ENCODE measurements at places on chromosomes 4 and X.

DNA sequence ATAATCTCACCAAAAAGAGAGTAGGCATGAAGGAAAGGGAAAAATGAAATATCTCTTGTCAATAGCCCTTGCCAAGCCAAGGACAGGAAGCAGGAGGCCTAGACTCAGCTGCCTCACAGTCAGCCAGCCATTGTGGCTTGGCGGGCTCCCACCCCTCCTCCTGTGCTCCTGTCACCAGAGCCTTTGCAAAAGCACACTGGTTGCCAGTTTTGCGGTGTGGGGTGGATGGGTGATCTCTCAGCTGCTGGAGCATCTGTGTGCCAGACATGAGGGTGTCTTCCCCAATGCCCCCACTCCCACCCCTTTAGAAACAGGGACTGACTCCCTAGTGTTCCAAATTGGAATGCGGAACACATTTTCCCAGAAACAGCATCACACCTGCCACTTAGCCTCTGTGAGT is 26.1 kb downstream of the ARHGEF6 start:
- DNase-seq: no peak

- no peak for DNase-seq
These were observed 320.1 kb downstream of the TRIML1 start for GRCh38 chr4:188459381-188459780.

DNA sequence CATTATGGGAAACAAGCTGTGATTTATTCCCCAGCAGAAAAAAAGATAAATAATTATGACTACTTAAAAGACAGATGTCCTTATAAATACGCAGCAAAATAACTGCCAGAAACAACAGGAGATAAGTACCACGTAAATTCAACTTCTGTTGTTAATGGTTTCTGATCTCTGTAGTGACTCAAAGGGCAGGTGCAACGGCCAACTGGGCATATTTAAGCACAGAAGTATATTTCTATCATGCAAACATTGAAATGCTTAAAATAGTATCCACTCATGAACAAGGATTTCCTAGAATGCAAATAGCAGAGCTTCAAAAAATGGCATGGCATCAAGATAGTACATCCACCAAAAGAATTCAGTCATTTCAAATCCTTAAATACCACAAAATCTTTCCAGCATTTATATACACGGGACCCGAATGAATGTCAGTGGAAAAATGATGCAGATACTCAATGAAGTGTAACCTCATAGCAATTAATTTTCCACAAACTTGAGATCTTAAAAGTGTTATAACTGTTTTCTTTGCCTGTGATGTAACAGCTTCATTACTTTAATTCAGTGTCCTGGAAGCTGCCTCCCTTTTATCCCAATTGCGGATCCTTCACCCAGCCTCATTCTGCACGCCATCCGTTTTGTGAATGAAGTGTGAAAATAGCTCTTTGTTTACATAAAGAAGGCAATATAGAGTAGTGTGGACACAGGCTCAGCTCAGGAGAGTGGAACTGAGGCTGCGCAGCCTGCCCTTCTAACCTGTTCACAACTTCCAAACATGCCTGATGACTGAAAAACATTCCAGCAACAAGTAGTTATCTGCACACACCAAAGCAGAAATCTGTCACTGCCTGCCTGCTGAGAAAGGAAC is 10.2 kb downstream of the PDGFC start:
- no peak for DNase-seq

DNA sequence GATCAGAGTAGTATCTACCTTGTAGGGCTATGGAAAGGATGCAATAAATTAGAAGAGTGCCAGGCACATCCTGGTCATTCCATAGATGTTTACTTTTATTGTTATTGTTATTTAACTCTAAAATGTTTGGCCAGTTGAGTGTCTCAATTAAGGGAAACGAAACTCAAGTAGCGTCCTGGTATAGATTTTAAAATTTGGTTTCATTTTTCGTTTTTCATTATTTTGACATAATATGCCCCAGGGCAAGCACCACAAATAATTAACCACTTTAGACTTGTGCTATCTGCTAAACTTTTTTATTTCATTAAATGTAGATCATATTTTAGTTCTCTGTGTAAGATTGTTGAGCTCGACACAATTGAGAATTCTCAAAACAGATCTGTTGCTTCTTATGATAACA is 179.7 kb upstream of the PRPS2 start:
- DNase-seq: no peak

DNA sequence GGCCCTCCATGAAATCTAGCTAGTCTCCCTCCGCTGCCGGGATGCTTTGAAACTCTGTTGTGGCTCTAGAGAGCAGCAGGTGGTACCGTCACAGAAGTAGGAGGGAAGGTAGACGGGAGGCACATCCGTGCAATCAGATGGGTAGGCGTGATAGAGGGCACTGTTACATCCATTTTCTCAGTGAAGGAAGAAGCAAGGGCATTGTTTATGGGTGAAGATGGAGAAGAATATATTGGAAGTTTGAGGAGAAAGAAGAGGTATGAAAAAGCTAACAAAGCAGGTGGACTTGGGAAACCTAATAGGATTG is 1.3 kb downstream of the ANAPC4 start:
- no peak for DNase-seq

GRCh38 chr4:133887723-133888122 is 313.9 kb downstream of the PABPC4L start:
- DNase-seq: no peak

- DNase-seq: no peak
These were observed 18.7 kb downstream of the FAM184B start for GRCh38 chr4:17762726-17763125.

DNA sequence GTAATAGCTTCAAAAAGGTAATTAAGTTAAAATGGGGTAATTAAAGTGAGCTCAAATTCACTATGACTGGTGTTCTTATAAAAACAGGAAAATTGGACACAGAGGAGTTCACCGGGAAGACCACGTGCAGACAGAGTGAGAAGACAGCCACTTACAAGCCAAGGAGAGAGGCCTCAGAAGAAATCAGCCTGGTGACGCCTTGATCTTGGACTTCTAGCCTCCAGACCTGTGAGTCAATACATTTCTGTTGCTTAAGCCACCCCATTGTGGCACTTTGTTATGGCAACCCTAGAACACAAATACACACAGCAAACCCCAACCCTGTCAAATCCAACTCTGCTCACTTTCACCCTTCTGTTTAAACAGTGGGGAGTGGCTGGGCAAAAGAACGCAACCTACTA is 4.1 kb upstream of the CD38 start:
- DNase-seq: no peak

- DNase-seq: no peak
These were observed 317.7 kb upstream of the NOCT start for GRCh38 chr4:138697851-138698250.

DNA sequence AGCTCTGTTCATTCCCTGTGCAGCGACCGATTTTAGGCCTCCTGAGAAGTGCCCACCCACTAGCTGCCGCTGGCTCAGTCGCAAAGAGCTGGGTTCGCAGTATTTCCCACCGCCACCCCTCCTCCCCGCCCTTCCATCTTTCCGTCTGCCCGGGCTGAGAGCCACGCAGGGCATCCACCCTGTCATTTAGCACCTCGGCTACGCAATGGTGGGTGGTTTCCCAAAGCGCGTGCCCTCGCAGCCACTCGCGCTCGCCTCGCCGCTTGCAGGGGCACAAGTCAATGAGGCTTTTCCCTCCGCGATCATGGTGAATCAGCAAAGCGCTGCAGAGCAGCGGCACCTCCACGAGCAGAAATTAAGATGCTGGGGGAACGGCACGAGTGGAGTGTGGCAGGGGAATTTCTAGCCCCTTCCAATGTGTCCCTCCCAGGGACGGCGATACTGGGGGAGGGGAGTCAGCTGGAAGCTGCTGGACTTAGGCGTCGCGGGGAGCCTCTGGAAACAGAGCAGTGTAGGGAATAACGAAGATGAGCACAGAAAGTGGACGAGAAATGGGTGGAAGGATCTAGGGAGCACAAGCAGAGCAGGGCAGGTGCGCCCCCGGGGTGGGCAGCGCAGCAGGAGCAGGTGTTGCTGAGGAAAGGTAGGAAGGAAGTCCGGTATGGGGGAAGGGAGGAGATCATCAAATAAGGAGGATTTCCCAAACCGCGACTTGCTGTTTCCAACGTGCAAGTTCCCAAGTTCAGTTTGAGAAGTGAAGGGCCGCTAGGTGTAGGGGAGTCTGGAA is 2.4 kb upstream of the PTCHD1 start:
- DNase-seq: no peak

DNA sequence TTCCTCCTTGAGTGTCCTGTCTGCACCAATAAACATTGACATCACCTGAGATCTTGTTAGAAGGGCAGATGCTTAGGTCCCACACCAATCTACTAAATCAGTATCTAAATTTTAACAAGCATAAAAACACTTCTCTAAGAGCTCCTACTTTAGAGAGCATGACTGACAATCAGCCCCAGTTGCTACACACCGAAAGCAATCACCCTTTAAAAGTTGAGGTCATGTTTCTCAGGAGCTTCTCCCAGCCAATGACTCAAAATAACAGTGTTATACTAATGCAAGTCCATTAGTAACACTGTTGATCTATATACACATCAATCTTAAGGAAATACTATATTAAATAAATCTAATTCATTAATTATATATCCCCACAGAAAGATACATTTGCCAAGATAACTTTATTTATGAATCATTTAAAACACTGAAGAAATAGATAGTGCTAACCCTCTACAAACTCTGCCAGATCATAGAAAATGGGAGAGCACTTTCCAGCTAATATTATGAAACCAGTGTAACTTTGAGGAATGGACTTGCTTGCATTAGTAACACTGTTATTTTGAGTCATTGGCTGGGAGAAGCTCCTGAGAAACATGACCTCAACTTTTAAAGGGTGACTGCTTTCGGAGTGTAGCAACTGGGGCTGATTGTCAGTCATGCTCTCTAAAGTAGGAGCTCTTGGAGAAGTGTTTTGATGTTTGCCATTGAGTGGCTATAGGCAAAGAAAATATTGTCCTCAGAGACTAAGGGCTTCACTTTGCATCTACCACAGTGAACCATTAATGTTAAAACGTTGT is 109.8 kb upstream of the HDX start:
- DNase-seq: no peak

DNA sequence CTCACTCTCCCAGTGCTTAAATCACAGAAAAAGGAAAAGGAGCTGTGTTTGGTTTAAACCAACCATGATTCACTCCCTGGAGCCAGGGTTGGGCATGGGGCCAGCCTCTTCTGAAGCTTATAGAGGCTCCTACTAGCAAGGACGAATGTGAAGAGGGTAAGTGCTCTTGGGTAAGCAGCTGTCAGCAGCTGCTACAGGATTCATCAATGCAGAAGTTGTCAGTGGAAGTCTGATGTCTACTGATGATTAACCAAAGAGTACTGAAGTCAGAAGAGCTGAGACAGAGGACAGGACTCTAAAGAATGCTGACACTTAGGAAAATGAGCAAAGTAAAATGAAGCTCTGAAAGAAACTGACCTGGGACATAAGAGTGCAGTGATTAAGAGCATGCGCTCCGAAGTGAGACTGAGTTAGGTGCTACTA is 32.7 kb upstream of the JADE1 start:
- no peak for DNase-seq

- no peak for DNase-seq
These were observed 898 bp downstream of the UBQLN2 start for GRCh38 chrX:56564164-56564885.

- no peak for DNase-seq
These were observed 81.8 kb downstream of the F11 start for GRCh38 chr4:186347743-186348142.

DNA sequence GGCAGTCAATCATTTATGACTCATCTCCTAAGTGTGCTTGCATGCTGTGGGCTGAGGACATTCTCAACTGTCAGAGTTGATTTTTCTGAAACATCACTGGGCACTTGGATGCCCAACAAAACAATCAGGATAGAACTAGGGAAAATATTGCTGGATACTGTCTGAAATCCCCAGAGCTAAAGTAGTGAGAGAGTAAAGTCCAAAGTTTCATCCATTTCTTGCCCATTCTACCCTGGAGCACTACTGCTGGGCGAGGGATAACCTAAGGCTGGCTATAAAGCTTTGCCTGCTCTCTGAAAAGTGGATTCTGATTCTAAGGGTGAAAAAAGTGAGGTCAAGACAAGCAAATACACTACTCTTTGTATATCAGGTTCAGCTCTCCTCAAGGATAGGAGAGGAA is 279.6 kb upstream of the EDA2R start:
- no peak for DNase-seq

- DNase-seq: no peak
These were observed 934 bp upstream of the SEC31A start for GRCh38 chr4:82891707-82892466.

- no peak for DNase-seq
These were observed 633.1 kb upstream of the BOD1L1 start for GRCh38 chr4:14260591-14260990.

DNA sequence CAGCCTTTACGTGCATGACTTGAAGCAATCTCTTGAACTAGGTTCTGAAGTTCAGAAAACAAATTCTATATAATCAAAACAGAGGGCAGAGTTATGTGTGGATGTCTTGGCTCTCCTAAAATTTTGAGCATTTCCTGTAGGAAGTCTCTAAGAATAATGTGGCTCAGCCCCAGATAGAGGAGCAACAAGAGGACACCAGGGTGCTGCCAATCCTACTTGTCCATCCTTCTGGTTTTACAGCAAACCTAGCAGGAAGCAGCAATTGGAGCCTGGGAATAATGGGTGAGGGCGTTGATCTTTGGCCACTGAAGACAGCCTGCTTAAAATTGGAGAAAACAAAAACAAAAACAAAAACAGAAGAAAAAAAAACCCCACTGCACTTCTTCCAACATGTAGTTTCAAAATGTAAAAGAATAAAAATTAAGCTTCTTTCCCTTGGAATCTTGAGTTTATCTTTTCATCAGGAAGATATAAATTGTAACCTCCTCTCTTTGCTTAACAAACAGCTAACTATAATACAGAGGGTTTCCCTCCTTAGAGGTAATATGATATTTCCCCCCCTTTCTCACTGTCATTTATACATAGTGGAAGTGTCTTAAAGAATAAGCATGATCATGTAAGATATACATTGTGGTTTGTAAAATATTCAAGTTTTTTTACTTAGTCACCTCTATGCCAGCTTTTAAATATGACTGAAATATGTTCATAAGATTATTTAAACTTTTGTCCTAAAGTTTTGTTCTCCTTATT is 130.6 kb downstream of the FBXO8 start:
- DNase-seq: no peak

- no peak for DNase-seq
These were observed 19.4 kb downstream of the GABRA2 start for GRCh38 chr4:46370531-46370930.

- no peak for DNase-seq
These were observed 118.7 kb upstream of the AP1S2 start for GRCh38 chrX:15973299-15973698.

DNA sequence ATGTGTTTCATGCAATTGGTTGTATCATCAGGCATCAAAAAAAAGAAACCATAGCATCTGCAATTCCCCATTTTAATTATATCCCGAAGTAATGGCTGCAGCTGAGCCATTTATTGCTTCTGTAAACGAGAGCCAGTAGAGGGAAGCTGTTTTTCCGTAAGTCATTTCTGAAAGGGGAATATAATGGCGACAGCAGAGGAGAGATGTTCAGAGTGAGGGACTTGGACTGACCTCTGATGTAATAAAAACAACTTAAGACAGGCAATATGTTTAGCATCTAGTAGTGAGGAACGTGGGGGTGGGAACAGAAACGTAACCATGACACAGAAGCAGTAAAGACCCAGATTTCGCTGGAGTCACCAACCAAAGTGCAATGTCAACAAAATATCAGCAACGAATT is 31.5 kb upstream of the NAA11 start:
- no peak for DNase-seq

Data from activated CD8-positive, alpha-beta memory T cell treated with anti-CD3 and anti-CD28 coated beads for 48 hours (primary cell).